Cerebellar nuclear complex (tissue), 1 donor: ENCODE measurements at places on chromosomes 11 and 22.

GRCh38 chr11:111733611-111734088, 32.5 kb downstream of the PPP2R1B start:
- DNase-seq = no peak

DNA sequence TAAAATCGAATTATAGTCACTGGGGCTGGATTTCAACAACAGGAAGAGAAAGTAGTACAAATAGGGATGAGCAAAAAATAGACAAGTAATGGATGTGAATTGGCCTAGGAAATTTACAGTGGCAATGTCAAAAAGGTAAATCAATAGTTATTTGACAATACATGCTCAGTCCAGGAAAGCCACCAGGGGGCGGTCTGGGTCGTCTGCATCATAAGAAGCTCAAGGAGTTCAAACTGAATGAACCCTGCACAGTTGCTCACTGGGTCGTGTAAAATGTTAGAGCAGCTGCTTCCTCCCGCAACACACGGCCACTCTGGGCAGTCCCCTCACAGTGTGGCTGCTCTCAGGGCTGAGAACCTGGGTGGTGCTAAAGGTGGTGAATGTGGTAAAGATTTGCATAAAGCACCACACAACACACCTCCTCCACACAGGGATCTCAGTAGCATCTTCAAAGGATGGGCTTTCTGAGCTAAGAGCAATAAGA, 85.9 kb downstream of the ZNF280B start:
- no peak for DNase-seq

DNA sequence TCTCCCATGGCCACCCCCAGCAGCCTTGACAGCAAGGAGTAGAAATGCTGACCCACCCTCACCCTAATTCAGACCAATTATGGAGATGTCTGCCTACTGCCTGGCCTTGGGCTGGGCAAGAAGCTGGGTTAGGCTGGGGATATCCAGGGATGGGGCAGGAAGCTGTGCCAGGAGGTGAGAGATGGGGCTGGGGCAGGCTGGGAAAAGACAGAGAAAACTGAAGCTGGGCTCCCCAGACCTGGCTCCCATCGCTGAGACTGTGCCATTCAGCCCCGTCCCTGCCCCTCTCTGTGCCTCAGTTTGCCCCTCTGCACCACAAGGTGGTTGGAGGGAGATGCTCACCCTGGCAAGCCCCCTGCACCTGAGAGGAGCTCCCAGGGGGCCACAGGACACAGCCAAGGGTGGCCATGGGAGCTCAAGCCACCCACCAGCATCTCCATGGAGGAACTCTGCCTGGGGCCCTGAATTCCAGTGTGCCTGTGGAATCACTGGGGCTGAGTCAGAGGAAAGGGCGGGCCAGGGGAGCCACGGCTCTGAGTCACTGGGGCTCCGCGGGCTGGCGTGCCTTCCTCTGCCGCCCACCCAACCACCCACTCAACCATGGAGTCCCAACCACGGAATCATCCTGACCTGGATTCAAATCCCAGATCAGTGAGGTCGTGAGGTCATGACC, 6.0 kb upstream of the CARD10 start:
- DNase-seq = no peak

GRCh38 chr22:18034076-18034475, 9.7 kb upstream of the MICAL3 start:
- DNase-seq = no peak

- DNase-seq = no peak
Observed at GRCh38 chr22:25645266-25645665, 80.8 kb downstream of the GRK3 start.

GRCh38 chr11:2992234-2992996, at the start of gene NAP1L4:
TSS of gene NAP1L4 (minus strand) at chr11:2992329. CDS start at chr11:2979220, 13,109 bp downstream.
- no peak for DNase-seq

DNA sequence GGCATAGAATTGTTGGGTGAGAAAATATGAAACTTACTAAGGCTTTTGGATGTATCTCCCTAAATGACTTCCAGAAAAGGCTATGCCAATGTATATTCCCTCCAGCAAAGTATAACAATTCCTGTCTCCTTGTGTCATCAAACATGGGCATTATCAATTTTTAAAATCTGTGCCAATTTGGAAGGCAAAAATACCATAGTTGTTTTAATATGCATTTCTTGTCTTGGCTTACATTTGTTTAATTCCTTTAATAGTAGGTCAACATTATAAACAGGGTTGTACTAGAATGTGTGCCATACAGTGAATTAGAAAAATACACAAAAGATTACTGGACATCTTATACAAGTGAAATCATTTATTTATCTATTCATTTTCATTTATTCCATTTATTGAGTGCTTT, 41.6 kb downstream of the DCUN1D5 start:
- DNase-seq = no peak

GRCh38 chr11:122405547-122406341, 249.8 kb upstream of the UBASH3B start:
- no peak for DNase-seq

GRCh38 chr11:98307827-98308491, 712.8 kb upstream of the CNTN5 start:
- no peak for DNase-seq

DNA sequence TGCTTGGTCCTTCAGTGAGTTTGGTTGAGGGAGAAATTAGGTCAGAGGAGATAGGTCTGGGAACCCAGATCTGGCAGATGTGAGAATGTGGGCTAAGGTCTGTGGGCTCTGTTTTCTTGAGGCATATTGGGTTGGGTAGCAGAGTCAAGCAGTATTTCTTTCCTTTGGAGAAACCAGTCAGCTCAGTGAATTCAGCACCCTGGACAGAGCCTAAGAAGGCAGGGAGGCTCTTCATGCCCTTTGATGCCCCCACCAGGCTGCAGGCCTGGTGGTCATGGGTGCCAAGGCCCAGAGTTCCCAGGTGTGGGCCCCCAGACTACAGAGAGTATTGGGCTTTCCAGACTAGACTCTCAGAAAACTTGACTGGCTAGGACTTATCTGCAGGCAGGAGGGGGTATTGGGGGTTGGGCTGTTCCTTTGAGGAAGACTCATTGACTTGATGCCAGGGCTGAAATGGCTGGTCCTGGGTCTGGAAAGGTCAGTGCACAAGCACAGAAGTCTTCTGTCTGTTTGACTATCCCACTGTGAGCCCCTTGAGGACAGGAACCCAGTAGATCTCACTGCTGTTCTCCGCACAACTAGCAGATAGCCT, 45.3 kb upstream of the NECTIN1 start:
- DNase-seq = no peak

DNA sequence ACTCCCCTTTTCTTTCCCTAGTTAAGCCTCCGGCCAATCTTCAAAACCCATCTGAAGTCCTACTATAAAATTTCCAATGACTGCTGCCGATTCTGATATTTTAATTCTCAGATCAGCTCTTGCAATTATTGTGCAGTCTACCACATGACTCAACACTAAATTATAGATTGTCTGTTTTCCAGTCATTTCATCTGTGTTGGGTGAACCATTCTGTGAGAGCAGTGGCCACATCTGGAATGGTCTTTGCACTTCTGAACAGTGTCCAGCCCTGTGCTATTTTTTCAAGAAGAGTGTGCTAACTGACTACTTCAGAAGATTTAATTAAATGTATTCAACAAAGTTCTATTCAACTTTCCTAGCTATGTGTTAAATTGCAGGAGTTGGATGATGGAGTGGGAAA, 47.2 kb upstream of the MMP7 start:
- no peak for DNase-seq

- DNase-seq = no peak
Observed at GRCh38 chr11:61728940-61729219, 23.6 kb upstream of the MYRF start.
